ENCODE measurements at places on chromosomes 3 and 15.

DNA sequence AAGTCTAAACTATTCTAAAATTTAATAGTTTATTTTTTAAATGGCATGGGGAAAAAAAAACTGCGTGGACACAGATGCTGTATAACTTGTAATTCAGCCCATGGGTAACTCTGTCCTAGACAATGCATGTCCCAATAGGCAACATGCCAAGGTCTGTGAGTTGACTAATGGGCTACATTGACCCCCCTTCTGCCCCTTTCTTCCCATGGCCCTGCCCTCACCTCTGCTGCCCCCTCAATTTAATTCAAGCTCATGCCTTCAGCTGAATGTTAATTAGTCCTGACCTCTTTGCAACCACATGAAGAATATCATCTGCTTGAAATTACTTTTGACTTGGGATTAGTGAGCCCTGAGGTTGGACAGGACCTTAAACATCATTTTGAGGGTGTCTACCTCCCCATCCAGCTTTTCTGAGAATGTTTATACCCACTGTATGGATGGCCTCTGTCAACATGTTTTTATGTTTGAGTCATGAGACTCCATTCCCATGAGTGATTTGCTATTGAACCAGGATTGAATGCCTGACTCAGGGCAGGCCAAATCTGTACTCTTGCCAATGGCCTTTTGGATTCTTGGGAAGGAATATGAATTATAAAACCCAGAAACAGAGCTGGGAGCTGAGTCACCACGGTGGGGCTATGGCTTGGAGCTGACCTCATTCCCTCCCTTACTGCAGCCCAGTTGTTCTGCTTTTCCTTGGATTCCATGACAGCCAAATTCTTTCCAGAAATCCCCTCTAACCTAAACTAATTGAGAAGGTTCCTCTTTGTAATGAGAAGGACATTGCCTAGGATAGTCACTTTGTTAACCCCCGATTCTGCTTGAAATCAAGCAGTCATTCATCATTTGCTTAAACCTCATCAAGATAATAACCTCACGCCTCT lies 33.5 kb upstream of the PDE8A start:
- DNase-seq, result no peak

- no peak for DNase-seq
Observed at GRCh38 chr15:67138891-67139855, 73.8 kb downstream of the SMAD3 start.

DNA sequence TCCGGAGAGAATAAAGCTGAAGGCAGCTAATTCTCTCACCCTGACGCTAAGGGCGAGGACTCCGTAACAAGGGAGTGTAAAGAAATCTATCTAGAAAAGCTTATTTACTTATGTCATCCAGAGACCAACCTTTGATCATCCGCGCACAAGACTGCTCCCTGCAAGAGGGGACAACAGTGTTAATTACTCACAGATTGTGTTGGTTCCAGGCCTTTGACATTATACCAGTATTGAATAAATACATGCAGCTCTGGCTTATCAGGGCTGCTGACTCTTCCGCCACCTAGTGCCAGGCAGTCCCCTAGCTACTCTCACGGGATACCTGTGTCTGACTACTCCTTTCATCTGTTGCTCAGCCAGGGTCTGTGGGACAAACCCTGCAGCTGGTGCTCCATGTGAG lies 211.7 kb downstream of the DTWD1 start:
- DNase-seq, result no peak

GRCh38 chr3:32397941-32398340 lies 6.3 kb downstream of the CMTM7 start:
- no peak for DNase-seq

DNA sequence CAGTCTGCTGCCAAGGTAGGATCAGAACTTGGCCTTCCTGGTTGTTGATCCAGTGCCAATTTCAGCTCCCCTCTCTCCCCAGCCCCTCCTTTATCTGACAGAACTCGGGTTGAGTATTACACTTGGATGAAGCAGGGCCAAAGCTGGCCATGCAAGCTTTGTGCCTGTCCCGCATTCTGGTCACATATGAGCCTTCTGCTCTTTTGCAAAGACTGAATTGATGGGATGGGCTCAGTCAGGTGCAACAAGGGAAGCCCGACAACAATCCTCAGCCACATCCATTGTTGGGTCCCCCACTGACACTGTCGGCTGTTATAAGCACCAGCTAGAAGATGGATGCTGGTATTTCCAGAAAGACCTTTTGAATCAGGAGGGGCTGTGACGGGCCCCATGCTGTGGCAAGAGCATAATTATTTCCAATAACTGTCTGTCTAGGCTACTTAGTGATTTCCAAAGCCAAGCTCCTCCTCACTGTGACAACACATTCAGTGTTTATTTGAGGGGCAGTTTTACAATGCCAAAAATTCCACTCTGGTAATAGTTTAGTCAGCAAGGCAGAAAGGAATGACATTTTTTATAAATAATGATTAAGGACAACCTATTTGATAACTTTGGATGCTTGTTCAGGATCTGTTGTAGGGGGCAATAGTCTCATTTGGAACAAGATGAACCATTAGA lies 146.8 kb upstream of the FRMD4B start:
- no peak for DNase-seq

DNA sequence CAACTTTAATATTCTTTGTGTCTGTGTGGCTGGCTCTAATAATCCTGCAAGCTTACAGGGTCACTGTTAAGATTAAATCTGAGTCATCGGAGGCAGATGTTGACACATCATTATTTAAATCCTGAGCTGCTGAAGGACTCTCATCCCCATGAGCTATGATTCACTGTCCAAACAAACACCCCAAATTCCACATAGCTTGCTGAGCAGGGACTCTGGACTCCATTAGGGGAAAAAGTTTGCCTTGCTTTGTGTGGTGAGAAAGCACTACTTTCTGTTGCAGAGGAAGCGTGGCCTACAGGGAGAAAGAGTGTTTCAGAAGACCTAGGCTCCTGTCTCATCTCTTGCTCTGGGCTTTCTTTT lies 213.7 kb downstream of the PDCD6IP start:
- DNase-seq, result no peak

GRCh38 chr3:187445356-187445755 lies 77.2 kb downstream of the RTP4 start:
- DNase-seq, result no peak

DNA sequence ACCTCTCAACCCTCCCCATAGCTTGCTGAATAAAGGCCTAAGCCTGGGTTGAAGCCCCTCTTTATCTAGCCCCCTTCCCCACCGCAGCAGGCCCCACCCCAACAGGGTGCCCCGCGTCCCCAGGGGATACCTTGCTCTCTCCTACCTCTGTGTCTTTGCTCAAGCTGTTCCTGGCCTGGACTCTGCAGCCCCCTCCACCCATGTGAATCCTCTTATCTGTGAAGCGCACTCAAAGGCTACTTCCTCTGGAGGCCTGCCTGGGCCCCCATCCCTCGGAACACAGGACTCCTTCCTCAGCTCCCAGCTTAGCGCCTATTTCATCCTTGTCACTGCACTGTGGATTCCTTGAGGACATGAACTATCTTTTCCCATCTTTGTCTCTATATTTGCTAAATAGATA lies 61.4 kb upstream of the HERC1 start:
- no peak for DNase-seq

GRCh38 chr3:37526511-37526910 lies 335.2 kb upstream of the CTDSPL start:
- no peak for DNase-seq

DNA sequence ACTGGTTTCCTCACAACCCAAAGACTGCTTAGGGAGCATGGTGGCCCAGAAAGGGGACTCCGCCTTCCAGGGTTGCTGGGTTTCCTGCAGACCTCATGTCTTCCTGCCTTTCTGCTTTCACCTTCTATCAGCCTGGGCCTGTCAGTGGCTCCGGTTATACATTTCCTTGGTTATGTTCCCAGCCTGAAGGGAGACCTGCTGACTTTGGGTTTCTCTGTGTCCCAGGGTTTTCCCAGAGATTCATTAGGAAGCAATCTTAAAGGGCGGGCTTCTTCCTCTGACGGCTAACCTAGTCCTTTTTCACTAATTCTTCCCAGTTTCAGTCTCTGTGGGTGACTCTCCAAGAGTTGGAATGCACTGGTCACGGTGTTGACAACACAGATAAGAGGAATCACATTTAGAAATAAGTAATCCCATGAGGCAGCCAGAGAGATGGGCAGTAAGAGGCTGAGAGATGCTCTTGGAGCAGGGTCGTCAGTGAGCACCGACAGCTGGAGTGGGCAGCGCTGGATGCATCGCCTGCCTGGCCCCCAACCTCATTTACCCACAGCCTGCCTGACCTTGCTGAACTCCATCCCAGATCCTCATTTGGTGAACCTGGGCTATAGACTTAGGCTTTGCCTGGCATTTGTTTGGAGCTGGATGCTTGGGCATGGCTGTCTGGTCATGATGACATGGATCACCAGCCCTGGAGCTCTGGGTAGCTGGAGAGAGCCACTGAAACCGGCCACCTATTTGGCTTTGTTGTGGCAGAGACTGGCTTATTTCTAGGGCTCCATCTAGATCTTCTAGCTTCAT lies 10.0 kb upstream of the EHD4 start:
- DNase-seq, result no peak

DNA sequence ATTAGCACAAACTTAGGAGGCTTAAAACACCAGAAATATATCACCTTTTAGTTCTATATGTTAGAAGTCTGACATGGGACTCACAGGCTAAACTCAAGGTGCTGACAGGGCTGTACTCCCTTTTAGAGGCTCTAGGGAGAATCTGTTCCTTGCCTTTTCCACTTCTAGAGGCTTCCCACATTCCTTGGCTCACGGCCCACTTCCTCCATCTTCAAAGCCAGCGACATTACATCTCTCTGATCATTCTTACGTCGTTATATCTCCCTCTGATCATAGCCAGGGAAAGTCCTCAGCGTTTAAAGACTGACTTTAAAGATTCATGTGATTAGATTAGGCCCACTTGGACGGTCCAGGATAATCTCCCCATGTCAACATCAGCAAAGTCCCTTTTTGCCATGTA lies 166.3 kb downstream of the GREM1 start:
- DNase-seq, result no peak

GRCh38 chr15:94910166-94910565 lies 678.8 kb downstream of the MCTP2 start:
- DNase-seq, result no peak

- no peak for DNase-seq
Observed at GRCh38 chr3:142614059-142614626, 17.9 kb downstream of the PLS1 start.

DNA sequence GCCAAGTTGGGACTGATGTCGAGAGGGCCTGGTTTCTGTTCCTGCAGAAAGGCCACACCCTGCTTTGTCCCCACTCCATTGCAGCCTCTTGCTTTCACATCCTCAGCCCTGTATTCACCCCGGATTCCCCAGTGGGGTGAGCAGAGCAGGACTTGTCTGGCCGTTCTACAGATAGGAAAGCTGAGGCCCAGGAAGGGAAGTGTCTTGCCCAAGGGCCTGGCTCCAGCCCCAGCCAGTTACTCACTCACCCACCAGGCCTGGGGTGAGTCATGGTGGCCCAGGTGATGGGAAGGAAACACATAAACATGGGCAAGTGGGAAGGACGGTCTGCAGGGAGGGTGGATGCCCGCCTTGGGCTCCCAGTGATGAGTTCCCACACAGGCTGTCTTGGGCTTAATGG lies 6.1 kb upstream of the DUSP7 start:
- no peak for DNase-seq

DNA sequence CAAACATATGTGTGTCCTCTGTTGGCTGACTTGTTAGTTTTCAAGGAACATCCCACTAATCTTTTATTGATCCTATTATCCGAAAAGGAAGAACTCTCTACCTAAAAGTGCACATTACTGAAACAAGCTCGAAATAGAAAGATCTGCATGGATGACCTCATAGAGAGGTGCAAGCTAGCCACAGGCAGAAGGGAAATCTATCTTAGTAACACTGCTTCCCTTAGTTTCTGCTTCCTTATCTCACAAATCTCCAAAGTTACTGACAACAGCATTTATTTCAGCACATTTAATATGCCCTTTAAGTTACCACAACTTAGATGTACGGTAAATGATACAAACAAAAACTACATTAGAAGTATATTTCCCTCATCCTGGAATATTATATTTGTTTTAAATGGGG lies 285.1 kb upstream of the CCDC54 start:
- DNase-seq, result no peak

DNA sequence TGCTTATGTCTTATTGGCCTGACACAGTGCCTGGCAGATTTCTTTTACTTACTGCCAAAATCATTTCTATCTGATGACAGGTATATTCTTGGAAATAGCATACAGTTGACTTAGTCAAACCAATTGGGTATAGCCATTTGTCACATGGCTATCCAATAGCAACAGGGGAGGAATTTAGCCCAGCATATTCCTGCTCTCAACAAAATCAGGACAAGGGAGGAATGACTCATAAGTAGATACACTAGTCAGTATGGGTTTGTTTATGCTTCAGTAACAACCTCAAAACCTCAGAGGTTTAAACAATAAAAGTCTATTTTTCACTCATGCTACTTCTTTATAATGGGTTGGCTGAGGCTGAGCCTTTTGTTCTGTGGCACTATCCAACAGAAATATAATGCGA lies 38.0 kb upstream of the VILL start:
- no peak for DNase-seq

DNA sequence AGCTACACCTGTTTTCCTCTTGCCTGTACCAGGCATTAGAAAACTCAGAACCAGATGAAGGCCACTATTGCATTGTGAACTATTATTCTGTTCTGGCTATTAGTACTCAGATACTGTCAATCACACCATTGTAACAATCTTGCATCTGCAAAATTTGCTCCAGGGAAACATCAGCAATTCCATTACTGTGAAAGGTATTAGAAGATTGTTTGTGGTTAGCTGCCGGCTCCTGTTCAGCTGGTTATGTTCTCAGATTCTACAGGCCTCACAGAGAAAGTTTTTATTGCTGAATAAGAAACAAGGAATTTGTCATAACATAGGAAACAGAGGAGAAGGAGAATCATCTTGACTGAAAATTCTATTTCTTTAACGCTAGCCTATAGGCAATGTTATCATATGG lies 179.9 kb downstream of the PLOD2 start:
- DNase-seq, result no peak

GRCh38 chr3:64361962-64362735 lies 136.9 kb upstream of the PRICKLE2 start:
- DNase-seq, result no peak

- no peak for DNase-seq
Observed at GRCh38 chr15:57553526-57553925, 38.2 kb upstream of the MYZAP start.

DNA sequence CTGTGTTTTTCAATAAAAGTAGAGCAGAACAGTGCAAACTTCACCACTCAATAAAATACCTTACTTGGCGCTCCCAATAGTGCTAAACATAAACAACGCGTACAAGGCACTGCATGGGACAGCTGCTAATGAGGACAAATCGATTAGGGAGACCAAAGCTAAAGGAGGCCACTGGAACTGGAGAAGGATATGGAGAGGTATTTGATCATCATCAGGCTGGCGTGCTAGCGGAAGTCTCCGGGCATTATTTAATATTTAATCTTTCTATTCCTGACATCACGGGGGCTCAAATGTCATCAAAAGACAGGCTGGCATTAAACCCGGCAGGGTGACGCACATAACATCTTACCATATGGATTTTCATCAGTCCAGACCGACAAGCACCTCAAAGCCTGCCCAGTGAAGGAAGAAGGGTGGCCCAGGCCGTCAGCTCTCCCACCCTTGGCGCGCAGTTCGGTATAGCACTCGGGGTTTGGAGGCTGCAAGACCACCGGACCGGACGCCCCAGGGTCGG lies 604 bp downstream of the CCPG1 start:
- no peak for DNase-seq

- no peak for DNase-seq
Observed at GRCh38 chr3:65604863-65605526, 433.7 kb downstream of the MAGI1 start.

- no peak for DNase-seq
Observed at GRCh38 chr3:94063496-94064119, 747 bp downstream of the NSUN3 start.

All from stimulated activated CD4-positive, alpha-beta T cell treated with anti-CD3 and anti-CD28 coated beads, TNF-alpha, amount 100 ng/mL, for 4 hours (primary cell).